GM12891 (cell line): ENCODE measurements at places on chromosomes 4 and X.

- DNase-seq = no peak
Measured at GRCh38 chr4:73725985-73726384, 14.4 kb upstream of the CXCL8 start.

DNA sequence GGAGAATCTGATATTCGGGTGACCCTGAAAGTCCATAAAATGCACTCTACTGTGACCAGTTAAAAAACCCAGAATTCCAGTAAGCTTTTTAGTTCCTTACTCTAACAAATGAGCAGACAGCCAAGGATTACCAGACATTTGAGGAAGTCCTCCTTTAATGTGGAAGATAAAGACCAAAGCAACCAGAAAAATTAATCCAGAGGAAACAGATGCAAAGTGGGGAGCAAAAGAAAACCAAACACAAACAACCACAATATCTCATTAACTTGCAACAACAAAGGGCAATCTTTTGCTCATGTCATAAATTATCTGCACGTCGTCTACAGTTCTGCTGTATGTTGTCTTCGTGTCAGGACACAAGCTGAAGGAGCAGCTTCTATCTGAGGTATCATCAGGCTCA, 164.4 kb downstream of the PJA1 start:
- no peak for DNase-seq

GRCh38 chrX:68808686-68809357, 20.0 kb upstream of the EFNB1 start:
- no peak for DNase-seq

DNA sequence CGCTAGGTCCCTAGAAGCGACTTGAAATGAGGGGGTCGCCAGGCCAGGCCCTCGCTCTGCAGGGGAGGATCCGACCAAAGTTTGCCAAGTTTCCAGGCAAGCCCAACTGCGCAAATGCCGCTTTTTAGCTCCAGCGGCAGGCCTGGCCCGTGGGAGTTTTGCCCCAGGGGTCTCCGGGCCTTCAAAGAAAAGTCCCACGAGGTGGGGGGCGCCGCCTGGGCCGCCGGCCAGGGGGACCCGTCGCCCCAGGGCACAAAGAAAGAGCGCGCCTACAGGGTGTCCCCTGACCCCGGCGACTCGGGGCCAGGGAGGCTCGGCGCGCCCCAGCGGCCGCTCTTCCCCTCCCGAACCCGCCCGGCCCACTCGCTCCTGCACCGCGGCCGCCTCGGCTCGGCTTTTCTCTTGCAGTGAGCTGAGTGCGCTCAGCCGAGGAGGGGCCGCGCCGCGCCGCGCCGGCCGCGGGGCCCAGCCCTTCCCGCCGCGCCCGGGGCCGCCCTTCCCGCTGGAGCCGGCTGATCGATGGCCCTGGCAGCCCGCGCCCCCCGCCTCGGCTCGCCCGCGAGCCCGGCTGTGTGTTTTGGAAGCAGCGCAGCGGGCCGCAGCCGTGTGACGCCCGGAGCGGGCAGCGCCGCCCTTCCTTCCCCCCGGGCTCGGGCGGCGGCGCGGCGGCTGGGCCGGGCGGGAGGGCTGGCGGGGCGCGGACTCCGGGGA, 754 bp upstream of the KLF3 start:
- DNase-seq = peak; percentile 67

GRCh38 chrX:37840931-37841330, 6.4 kb downstream of the DYNLT3 start:
- DNase-seq = no peak

DNA sequence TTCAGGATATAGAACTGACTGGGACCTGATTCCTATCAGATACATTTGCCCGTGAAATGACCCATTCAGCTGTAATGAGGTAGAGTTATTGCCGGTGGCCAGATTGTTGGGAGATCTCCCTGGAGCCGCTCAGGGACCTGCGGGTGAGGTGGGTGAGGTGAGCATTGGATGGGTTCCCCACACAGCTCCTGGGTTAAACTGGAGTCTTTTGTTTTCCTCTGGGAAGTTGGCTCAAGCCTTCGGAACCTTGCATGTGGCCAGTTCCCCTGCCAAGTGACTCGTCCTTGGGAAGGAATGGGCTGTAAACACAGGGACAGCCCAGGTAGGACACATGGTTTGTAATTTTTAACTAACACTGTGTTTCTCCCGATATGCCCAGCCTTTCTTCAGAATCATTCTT, 31.6 kb upstream of the KIT start:
- no peak for DNase-seq

- no peak for DNase-seq
Measured at GRCh38 chrX:95218976-95219375, 1465.7 kb upstream of the DIAPH2 start.

DNA sequence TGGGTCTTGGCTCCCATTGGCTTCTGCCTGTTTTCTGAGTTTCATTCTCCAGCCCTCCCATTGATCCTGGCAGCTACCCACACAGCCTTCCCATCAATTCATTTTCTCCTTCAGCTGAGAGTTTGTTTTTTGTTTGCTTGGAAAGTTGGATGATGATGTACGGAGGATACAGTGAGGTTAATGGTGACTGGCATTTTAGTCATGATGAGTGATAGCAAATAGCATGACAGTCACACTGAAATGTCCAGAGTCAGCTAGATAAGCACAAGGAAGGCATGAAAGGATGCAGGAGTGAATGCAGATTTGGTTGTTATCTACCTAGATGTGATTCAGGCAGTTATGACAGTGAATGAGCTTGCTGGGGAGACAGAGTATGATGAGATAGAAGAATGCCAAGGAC, 30.6 kb upstream of the LCORL start:
- DNase-seq = no peak

DNA sequence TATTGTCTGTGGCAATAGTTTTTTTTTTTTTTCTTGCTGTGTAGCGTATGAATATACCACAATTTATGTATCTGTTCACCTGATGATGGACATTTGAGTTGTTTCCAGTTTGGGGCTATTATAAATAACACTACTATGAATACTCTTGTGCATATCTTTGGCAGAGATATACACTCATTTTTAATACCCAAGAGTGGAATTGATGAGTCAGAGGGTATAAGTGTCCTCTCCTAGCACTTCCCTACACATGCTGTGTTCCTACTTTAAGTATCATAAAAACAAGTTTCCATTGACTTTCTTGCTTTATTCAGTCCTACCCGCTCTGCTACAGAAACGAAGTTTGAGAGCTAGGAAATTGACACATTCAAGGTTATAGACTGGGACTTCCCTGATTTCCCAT, 39.8 kb downstream of the XIAP start:
- DNase-seq = no peak
